ENCODE measurements at places on chromosomes 2 and 18. TPM values are rescaled to one million over a fixed set of nuclear protein-coding genes. Genes with fewer than 3 reads are reported as not detected.
A peak's percentile ranks its signal among the peaks of the same experiment; 100 is the strongest.

The PLEK gene
- total RNA-seq: 42.1 TPM

The ASPRV1 gene
- total RNA-seq: 1.9 TPM

The SERPINB11 gene
- 0.77 TPM for total RNA-seq

The DNAH7 gene
- 9.2 TPM for total RNA-seq

The MC4R gene
- total RNA-seq: 0.35 TPM

The AKAIN1 gene
- not detected for total RNA-seq

The SERPINB5 gene
- total RNA-seq: not detected

The C1QL2 gene
- total RNA-seq: not detected

The ABCB11 gene
- 0.32 TPM for total RNA-seq

The CRYGA gene
- not detected for total RNA-seq

The EPAS1 gene
- 1,419 TPM for total RNA-seq

The SMAD7 gene
- 63.4 TPM for total RNA-seq

GRCh38 chr2:234109321-234109720, 58.8 kb downstream of the SPP2 start:
- no peak overlapping the region for H3K4me3 ChIP-seq
- no peak overlapping the region for H3K27ac ChIP-seq
- no peaks in the 10 kb centered on the region for H3K27me3 ChIP-seq
- H3K4me1 ChIP-seq: no peaks in the 10 kb centered on the region

DNA sequence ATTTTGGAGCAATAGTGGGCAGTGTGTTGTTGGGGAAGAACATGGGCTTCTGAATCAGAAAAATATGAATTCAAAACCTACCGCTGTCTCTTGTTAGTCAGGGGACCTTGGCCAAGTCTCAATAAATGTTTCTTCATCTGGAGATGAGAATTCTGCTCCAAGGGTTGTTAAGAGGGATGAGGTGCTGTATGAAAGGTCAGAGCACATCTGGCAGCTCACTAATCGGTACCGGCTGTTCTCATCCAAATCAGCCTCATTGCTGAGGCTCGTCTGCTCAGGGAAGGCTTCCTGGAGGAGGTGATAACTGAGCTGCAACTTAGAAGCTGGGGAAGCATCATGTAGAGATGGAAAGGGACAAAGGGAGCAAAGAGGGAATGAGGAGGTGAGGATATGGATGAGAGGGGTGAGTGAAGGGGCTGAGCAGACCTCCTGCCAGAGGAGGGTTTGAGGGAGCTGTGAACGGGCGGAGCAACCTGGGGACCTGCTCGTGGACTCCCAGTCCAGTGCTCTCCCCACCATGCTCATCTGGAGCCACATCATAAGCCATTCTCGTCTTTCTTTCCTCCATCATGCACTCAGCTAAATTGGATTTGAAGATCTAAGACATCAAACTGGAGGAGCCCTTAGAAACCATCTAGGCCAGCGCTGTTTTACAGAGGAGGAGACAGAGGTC, 47.4 kb downstream of the GREB1 start:
- H3K36me3 ChIP-seq: no peaks in the 10 kb centered on the region
- no peak for DNase-seq
- H3K27me3 ChIP-seq: no peaks in the 10 kb centered on the region
- H3K27ac ChIP-seq: no peak overlapping the region
- peaks cover 9% of the 10 kb centered on the region for H3K4me1 ChIP-seq
- no peak overlapping the region for H3K4me3 ChIP-seq

- no peaks in the 10 kb centered on the region for H3K27me3 ChIP-seq
- H3K36me3 ChIP-seq: no peaks in the 10 kb centered on the region
- H3K4me1 ChIP-seq: peaks cover 3% of the 10 kb centered on the region
- DNase-seq: no peak
- no peak overlapping the region for H3K27ac ChIP-seq
Observed at GRCh38 chr2:136164280-136164776, 46.4 kb upstream of the CXCR4 start.

- no peaks in the 10 kb centered on the region for H3K27me3 ChIP-seq
- no peaks in the 10 kb centered on the region for H3K4me1 ChIP-seq
- no peak overlapping the region for H3K4me3 ChIP-seq
- no peak for DNase-seq
- no peak overlapping the region for H3K27ac ChIP-seq
Observed at GRCh38 chr2:166610180-166610912, 116.3 kb upstream of the SCN7A start.

DNA sequence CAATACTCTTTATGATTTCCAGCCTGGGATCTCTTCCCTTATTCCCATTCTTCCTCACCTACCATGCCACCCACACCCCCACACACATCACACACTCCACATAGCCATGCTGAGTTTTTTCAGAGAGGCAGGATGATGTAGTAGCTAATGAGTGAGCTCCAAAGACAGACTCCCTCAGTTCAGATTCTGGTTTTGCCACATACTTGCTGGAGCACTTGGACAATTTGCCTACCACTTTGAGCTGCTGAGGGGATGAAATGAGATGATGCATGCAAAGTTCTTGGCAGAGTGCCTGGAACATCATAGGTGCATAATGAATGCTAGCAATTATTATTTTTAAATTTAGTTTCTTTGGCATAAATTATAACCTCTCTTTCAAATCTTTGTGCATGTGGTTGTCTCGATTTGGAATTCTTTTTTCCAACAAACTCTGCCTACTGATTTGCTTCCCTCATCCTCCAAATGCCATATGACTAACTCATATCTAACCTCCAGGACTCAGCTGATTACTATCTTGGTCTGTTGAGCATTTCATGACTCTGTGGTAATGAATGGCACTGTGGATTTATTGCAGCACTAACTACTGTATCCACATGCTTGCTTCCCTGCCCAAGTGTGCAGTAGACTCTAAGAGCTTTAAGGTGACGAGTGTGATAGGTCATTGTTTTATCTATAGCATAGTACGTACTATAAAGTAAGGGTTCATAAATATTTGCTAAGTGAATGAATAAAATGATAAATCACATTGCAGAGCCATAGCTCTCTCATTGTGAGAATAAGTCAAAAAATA, 99.1 kb downstream of the TACR1 start:
- H3K4me3 ChIP-seq: no peak overlapping the region
- no peaks in the 10 kb centered on the region for H3K4me1 ChIP-seq
- no peaks in the 10 kb centered on the region for H3K27me3 ChIP-seq
- DNase-seq: no peak
- H3K27ac ChIP-seq: no peak overlapping the region
- H3K36me3 ChIP-seq: no peaks in the 10 kb centered on the region

GRCh38 chr2:99512181-99512591, 22.4 kb upstream of the REV1 start:
- H3K36me3 ChIP-seq: no peaks in the 10 kb centered on the region
- H3K4me1 ChIP-seq: peaks cover 25% of the 10 kb centered on the region
- DNase-seq: no peak
- H3K4me3 ChIP-seq: no peak overlapping the region
- H3K27me3 ChIP-seq: no peaks in the 10 kb centered on the region
- H3K27ac ChIP-seq: no peak overlapping the region

GRCh38 chr18:25604196-25604893, 252.4 kb upstream of the ZNF521 start:
- H3K27ac ChIP-seq: no peak overlapping the region
- no peaks in the 10 kb centered on the region for H3K27me3 ChIP-seq
- no peaks in the 10 kb centered on the region for H3K4me1 ChIP-seq
- H3K4me3 ChIP-seq: no peak overlapping the region
- DNase-seq: no peak

GRCh38 chr2:150729495-150729955, 242.1 kb upstream of the RND3 start:
- no peak for DNase-seq
- H3K4me1 ChIP-seq: no peaks in the 10 kb centered on the region
- H3K36me3 ChIP-seq: no peaks in the 10 kb centered on the region
- no peaks in the 10 kb centered on the region for H3K27me3 ChIP-seq
- no peak overlapping the region for H3K4me3 ChIP-seq
- H3K27ac ChIP-seq: no peak overlapping the region

GRCh38 chr18:7789856-7790552, 222.9 kb downstream of the PTPRM start:
- no peak overlapping the region for H3K4me3 ChIP-seq
- H3K4me1 ChIP-seq: peaks cover 9% of the 10 kb centered on the region
- H3K27ac ChIP-seq: peak overlapping the region; percentile 10
- H3K36me3 ChIP-seq: no peaks in the 10 kb centered on the region
- no peaks in the 10 kb centered on the region for H3K27me3 ChIP-seq

GRCh38 chr2:80299661-80300060, 4.9 kb downstream of the LRRTM1 start:
- no peaks in the 10 kb centered on the region for H3K36me3 ChIP-seq
- DNase-seq: no peak
- peaks cover 45% of the 10 kb centered on the region for H3K27me3 ChIP-seq
- no peak overlapping the region for H3K27ac ChIP-seq
- no peak overlapping the region for H3K4me3 ChIP-seq

DNA sequence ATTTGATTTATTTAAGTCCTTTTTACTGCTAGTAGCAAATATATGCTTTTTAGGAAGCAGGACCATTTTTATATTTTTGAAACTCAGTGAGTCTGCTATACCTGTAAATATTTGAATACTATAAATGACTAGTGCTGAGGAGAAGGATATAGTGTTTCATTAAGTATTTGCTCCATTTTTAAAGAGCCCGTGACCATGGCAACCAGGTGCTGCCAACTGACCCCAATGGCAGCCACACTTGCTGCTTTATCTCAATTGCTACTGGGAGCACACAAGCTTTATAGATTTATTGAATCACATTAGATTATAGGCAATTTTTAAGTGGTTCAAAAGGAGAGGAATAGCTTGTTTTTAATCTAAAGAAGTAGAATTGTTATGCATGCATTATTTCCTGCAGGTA, 142.0 kb downstream of the SCG2 start:
- no peaks in the 10 kb centered on the region for H3K27me3 ChIP-seq
- H3K4me1 ChIP-seq: peaks cover 5% of the 10 kb centered on the region
- H3K4me3 ChIP-seq: no peak overlapping the region
- no peaks in the 10 kb centered on the region for H3K36me3 ChIP-seq
- no peak for DNase-seq

- no peak for DNase-seq
- H3K27me3 ChIP-seq: no peaks in the 10 kb centered on the region
- H3K27ac ChIP-seq: no peak overlapping the region
- no peaks in the 10 kb centered on the region for H3K36me3 ChIP-seq
Observed at GRCh38 chr18:11495441-11495840, 114.0 kb upstream of the SLC35G4 start.

DNA sequence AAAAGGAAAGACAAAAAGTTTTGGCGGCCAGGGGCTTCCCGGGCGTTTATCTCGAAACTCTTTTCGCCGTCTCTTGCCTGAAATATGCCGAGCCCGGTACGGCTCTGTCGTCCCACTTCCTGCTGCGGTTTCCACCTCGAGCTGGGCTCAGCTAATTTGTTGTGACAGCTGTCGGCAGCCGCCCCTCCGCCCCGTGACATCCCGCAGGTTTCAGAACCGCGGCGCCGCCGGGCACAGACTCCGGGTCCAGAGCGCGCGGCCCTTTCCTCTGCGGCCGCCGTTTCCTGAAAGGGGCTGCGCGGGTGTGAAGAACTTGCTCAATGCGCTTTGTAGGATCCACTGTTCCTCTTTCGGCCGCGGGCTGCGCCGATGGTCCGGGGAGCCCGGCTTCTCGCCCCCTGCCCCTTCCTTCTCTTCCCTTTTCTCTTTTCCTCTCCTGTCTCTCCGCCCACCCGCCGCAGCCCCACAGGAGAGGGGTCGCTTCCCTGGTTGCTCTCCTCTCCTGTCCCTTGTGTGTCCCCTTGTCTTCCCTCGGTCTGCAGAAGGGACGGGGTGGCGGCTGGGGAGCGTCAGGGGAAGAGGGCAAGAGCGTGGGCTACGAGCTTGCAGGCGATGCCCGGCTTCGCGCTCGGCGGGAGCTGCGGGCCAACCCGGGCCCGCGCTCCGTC, 648 bp downstream of the ARID5A start:
- H3K4me1 ChIP-seq: peaks cover 85% of the 10 kb centered on the region
- H3K27ac ChIP-seq: peak overlapping the region; percentile 99
- H3K4me3 ChIP-seq: peak overlapping the region; percentile 95

DNA sequence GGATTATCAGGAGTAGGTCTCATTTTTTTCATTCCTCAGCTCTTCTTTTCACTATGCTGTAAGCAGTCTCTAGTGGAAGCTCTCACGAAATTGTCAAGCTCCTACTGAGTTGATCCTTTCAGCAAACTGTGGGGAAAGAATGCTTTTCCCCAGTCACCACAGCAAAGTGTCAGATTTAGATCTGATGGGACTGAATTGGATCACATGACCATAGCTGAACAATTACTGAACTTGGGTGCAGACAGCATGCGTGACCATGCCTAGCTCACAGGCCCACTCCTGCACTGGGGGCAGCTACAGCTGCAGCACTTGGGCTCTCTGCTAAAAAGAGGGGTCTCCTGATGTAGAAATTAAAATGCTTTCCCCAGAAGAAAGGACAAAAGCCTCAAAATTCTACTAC, 3.1 kb downstream of the ARHGAP15 start:
- peaks cover 6% of the 10 kb centered on the region for H3K4me1 ChIP-seq
- DNase-seq: no peak
- H3K27ac ChIP-seq: no peak overlapping the region
- no peak overlapping the region for H3K4me3 ChIP-seq
- no peaks in the 10 kb centered on the region for H3K36me3 ChIP-seq
- H3K27me3 ChIP-seq: no peaks in the 10 kb centered on the region

GRCh38 chr2:9658972-9659371, 28.2 kb upstream of the YWHAQ start:
- no peak overlapping the region for H3K4me3 ChIP-seq
- H3K36me3 ChIP-seq: no peaks in the 10 kb centered on the region
- no peaks in the 10 kb centered on the region for H3K27me3 ChIP-seq
- no peak for DNase-seq

DNA sequence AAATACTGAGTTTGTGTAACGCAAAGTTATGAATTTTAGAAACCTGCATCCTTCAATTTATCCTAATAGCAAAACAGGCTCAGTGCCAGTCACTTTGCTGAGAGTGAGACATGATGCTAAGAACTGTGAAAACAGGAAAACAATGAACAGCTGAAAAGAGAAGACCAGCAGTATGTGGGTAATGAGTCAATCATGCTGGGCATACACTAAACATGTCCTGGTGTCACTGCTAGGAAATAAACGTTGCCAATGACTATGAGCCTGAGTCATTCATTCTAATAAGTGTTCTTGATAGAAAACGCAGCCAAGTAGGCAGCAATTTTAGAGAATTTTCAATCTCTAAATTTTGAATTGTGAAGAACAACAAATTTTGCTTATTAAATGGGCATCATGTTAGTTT, 237.3 kb downstream of the GALR1 start:
- DNase-seq: no peak
- H3K27ac ChIP-seq: no peak overlapping the region
- no peaks in the 10 kb centered on the region for H3K4me1 ChIP-seq
- H3K36me3 ChIP-seq: no peaks in the 10 kb centered on the region
- H3K27me3 ChIP-seq: no peaks in the 10 kb centered on the region
- H3K4me3 ChIP-seq: no peak overlapping the region

- no peaks in the 10 kb centered on the region for H3K27me3 ChIP-seq
- H3K4me1 ChIP-seq: no peaks in the 10 kb centered on the region
- DNase-seq: no peak
- no peak overlapping the region for H3K27ac ChIP-seq
- H3K36me3 ChIP-seq: no peaks in the 10 kb centered on the region
Observed at GRCh38 chr2:11065833-11066485, 89.3 kb upstream of the SLC66A3 start.

DNA sequence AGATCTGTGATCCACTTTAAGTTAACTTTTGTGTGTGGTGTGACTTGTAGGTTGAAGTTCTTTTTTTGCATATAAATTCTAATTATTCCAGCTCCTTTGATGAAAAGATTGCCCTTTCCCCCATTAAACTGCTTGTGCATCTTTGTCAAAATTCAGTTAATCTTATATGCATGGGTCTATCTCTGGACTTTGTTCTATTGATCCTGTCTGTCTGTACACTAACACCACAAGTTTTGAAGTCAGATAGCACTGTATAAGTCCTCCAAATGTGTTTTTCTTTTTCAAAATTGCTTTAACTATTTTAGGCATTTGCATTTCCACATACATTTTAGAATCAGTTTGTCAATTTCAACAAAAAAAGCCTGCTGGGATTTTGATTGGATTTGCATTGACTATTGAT, 137.6 kb downstream of the BCL11A start:
- no peaks in the 10 kb centered on the region for H3K27me3 ChIP-seq
- H3K4me3 ChIP-seq: no peak overlapping the region
- H3K27ac ChIP-seq: no peak overlapping the region

All from lower lobe of right lung (tissue), 2 donors.